ENCODE measurements at places on chromosomes 1 and 21.

DNA sequence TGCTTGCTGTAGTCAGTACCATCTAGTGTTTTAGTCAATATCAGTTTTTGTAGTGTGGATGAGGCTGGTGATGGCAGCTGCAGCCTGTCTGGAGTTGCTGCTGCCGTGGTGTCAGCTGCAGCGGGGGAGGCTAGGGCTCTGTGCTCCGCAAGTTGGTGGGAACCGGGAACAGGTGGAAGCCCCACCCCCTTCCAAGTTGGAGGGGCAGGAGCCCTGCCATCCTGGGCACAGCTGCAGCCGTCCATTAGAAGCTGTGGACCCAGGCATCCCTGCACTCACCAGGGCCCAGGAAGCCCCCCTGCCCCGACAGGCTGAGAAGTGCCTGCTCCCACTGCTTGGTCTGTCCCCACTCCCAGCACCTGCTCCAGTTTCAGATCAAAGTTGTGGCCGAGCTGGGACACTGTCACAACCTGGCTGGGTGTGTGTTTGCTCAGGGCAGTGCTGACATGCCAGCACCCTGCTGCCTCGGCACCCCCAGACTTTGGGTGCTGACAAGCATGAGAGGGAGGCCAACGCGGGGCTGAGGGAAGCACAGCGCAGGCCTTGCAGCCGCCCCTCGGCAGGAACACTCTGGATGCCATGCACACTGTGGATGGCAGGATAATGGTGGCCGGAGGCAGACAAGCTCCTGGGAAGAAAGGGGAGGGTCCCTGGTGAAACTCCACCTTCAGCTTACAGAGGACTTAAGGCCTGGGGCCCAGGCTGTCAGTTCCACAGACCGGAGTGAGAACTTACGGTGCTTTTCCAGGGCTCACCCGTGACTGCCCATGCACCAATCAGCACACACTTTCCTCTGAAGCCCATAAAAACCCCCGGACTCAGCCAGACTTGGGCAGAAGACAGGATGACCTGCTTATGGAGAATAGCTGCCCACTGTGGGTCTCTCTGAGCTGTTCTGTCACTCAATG lies 86.9 kb downstream of the ADARB1 start:
- no peak for DNase-seq

DNA sequence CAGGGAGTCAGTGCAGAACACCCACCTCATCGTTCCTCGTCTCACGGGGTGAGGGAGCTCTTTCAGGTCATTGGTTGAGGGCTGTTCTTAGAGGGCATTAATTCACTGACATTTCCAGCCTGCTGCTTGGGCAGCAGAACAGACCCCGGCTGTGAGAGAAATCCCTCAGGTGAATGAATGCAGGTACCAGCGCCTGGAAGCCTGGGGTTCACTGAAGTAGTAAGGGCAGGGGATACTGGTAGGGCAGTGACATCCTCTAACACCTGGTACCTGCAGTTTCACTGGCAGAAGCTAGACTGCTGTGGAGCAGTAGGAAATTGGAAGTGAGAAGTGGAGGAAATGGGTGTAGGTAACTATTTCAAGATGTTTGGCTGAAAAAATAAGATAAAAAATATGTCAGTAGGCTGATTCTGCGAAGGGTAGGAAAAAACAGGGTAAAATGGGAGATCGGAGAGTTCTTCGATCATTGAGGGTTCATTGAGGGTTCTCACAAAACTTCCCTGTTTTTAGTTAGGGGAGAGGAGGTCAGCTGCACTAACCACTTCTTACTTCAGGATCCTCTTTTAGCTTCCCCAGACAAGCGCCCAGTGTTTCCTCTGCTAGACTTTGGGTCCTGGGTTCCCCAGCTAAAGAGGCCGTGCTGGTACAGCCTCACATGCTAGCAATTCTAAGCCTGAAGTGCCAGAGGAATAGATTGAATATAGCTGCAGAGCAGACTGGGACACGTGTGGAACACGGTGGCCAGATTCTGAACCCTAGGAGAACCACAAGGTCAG lies 55.2 kb downstream of the RNF220 start:
- no peak for DNase-seq

DNA sequence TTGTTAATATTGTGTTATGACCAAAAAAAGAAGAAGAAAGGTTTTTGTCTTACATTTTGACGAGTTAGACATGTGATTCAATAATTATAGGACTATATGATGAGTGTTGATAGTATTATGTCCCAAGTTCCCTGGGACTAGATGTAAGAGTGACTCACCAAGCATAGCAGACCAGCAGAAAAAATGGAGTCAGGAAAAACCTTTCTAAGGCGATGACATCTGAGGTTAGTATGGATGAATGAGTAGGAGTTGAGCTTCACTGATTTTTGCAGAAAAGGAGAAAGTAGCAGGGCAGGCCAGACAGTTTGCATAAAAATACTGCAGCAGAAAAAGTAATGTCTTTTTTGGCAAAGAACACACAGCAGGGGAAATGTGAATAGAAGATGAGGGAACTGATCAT lies 1041.3 kb upstream of the ADGRL4 start:
- no peak for DNase-seq

- no peak for DNase-seq
Measured at GRCh38 chr21:28688381-28688780, 304.3 kb downstream of the LTN1 start.

DNA sequence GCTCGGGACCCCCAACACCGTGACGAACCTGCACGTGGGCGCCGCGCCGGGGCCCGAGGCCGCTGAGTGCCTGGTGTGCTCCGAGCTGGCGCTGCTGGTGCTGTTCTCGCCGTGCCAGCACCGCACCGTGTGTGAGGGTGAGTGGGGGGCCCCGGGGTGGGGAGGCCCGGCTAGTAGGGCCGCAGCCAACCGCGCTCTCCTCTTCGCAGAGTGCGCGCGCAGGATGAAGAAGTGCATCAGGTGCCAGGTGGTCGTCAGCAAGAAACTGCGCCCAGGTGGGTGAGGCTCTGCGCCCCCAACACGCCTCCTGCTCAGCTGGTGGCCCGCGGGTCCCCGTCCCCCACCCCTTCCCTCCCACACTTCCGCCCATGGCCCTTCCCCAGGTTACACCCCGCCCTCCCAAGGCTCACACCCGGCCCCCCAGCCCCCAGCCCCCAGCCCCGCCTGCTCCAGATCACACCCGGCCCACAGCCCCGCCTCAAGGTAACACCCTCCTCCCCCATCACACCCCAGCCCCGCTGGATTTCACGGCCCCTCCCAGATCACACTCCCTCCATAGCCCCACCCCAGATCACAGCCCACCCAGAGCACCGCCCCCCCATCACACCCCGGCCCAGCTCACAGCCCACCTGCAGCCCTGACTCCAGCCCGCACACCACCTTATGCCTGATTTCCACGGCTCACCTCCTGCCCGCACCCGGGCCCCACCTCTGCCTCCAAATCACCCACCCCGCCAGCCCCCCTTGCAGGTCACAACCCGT lies 2.4 kb upstream of the MMP23B start:
- peak; percentile 87 for DNase-seq

GRCh38 chr1:117685936-117686806 lies 80.3 kb downstream of the TENT5C start:
- no peak for DNase-seq

GRCh38 chr1:160161965-160162705 lies 10.7 kb downstream of the ATP1A4 start:
- no peak for DNase-seq

GRCh38 chr1:225670356-225670755 lies 17.4 kb upstream of the ENAH start:
- DNase-seq = no peak

GRCh38 chr1:224873434-224874369 lies 55.8 kb upstream of the DNAH14 start:
- DNase-seq = no peak

- DNase-seq = no peak
Measured at GRCh38 chr1:22440582-22440981, 11.1 kb upstream of the ZBTB40 start.

- DNase-seq = no peak
Measured at GRCh38 chr1:225374996-225375395, 52.8 kb downstream of the LBR start.

DNA sequence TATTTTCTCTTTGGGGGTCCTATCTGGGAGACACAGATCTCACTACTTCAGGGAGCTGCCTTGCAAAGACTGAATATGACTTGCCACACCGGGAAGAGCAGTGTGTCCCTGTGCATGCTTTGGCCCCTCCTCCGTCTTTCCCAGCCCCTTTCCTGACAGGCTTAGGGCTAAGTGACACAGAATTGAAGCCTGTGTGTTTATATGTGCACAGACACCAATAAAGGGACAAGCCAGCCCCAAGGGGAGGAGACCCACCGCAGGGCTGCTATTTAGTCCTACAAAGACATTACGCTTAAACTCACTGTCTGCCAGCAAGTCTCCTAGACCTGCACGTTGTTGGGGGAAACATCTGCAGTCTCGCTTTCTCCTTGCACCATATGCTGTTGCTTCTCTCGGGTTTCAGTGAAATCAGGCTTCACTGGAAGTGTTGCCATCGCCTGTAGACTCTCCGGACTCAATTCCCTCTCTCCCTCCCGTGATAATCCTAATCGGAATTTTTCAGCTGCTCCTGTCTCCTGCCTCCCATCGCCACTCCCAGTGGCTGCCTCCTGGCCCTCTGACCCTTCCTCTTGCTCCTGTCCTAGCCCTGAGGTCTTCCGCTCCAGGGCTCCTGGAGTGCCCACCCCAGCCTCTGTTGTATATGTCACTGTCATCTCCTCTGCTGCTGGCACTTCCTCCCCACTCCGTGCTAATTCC lies 58.5 kb upstream of the LRRC53 start:
- no peak for DNase-seq

DNA sequence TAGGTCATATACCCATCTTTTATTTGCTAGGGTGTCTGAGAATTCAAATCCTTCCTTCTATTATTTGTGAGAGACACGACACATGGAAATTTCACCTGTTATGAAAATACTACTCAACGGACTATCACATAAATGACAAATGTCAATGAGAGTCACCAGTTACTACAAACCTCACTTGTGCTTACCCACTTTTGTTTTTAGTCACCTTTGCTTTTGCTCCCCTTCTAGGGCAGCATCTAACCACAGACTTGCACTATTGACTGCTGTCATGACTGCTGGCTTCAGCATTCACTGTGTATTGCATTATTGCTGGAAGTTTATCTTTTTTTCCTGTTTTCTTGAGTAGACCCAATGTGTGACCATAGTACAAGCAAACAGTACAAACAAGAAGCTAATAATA lies 1048.0 kb downstream of the PLA2G4A start:
- DNase-seq = no peak

- DNase-seq = no peak
Measured at GRCh38 chr1:51648180-51649109, 31.6 kb downstream of the OSBPL9 start.

DNA sequence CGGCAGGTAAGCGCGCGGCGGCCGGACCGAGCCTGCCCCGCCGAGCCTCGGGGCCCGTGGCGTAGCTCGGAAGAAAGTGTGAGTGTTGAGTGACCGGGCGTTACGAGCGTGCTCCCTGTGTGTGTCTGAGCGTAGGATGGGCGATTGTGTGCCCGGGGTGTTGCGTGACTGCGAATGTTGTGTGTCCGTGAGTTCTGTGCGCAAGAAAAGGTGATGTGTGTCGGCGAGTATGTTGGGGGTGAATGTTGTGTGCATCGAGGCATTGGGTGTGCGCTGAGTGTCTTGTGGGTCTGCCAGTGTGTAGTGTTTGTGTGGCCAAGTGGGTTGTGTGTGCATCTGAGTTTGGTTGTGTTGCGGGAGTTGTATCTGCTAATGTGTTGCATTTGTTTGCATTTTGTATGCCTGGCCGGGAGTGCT lies 398 bp downstream of the PTPRU start:
- DNase-seq = no peak

DNA sequence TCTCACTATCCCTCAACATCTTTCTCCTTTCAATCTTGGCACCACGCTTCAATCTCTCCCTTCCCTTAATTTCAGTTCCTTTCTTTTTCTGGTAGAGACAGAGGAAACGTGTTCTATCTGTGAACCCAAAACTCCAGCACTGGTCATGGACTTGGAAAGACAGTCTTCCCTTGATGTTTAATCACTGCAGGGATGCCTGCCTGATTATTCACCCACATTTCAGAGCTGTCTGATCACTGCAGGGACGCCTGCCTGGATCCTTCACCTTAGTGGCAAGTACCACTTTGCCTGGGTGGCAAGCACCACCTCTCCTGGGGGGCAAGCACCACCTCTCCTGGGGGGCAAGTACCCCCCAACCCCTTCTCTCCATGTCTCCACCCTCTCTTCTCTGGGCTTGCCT lies 27.8 kb downstream of the SELL start:
- no peak for DNase-seq

DNA sequence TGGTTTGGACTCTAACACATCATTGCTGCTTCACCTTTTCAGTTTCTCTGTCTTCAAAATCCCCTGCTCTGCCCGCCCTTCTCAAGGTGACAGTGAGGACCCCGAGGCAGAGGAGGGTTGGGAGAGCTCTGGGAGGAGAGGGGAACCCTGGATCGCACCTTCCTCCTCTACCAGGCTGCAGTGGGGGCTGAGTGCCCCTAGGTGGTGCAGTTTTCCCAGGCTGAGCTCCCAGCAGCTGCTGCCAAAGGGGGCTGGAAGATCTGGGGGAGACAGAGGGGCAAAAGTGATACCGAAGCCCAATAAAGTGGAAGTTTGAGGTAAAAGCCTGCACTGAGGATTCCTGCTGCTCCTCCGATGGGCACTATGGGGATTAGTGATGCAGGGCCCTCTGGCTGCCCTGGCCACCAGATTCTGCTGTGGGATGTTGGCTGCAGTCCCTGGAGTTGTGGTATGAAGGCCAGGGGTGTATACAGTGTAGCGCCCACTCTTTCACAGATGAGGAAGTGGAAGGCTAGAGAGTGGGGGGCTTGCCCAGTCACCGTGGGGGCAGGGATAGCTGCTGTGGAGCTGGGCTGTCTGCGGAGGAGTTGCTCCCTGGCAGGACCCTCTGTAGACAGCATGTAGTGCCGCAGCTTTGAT lies 40.7 kb upstream of the SCMH1 start:
- peak; percentile 10 for DNase-seq

GRCh38 chr1:69661686-69662085 lies 94.0 kb downstream of the LRRC7 start:
- no peak for DNase-seq

DNA sequence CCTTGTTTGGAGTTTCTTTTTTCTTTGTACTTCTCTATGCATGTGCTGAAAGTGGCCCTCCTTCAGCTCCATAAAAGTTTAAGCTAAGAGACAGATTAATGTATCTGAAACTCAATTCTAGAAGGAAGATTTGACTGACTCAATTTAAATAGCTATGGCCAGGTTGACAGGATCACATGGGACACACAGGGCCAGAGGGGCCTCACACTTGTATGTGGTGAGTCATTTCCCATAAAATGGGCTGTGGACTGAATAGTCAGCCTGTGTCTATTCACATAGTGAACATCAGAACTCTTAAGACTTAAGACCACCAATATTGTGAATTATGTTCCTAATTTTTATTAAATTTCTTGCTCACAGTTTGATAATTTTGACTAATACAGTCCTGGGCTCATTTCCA lies 45.7 kb upstream of the DEPDC1 start:
- no peak for DNase-seq

GRCh38 chr1:174191349-174191862 lies 32.1 kb downstream of the RABGAP1L start:
- DNase-seq = no peak

DNA sequence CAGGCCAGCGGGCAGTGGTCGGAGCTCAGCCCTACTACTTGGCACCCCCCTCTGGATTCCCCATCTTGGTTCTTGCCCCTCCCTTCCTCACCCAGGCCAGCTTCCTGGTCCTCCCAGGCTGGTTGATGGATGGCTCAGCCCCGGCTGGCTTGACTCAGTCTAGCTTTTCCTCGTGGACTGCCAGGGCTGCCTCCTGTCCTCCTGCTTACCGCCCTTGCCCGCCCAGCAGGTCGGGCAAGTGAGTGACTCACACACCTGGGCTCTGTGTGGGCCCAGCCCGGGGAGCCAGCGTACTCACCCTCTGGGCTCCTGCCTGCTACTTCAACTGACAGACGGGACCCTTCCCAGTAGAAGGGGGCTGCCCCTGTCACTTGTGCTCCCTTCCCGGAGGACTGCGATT lies 19.5 kb upstream of the ARHGEF10L start:
- DNase-seq = no peak

- no peak for DNase-seq
Measured at GRCh38 chr1:215083383-215083961, 935 bp downstream of the KCNK2 start.
